ENCODE measurements at places on chromosomes 13 and 19.

DNA sequence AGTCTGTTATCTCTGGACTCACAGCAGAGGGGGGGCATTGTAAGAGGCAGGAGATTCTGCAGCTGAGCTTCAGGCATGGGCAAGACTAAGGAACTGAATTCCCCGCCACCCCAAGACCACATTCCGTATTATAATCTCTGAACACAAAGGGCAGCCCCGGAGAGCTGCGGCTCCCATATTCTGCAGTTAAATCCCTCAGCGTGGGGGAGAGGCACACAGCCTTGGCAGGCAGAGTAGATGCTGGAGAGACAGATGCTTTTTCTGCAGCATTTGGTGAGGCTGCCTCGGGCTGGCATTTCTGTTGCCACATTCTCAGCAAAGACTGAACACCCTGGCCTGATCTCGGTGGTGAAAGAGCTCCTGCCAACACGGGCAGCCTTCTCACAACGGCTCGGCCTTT is 12.9 kb downstream of the CHAF1A start:
- DNase-seq, result no peak

DNA sequence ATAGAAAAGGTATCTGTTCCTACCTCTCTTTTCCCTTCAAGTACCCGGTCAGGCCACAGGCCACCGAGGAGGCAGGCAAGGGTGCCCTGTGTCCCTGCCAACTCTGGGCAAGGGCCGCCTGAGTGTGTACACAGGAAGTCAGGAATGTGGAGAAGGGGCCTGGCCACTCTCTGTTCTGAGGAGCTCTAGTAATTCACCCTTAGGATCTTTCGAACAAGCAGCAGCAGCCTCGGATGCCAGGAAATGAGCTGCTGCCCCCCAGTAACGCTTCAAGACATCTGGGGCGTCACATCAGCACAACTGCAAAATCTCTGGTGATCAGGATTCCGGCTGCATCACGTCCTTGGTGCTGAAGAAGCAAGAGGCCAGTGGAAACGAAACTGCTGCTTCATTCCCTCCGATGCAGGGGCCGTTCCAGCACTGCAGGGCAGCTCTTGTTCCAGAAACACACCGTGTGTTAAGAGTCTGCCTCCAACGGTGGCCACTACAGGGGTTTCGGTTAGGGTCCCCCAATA is 2.0 kb downstream of the RAB20 start:
- no peak for DNase-seq

DNA sequence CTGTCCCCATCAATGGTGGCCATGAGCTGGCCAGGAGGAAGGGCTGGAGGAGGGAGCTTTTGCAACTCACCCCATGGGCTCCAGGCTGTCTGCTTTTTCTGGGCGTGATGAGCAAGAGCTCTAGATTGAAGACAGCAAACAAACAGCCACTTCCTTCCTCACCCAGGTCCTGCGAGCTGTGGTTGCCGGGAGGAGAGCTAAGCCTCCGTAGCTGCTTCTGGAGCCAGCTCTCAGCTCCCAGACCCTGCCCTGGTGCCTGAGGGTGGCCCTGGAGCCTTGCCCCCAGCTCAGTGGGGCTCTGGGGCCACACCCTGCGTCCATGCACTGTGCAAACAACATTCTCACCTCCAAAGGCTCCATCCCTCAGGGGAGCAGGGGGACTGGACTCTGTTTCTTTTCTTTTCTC is 6.2 kb downstream of the MYO1F start:
- DNase-seq, result peak; percentile 47

GRCh38 chr13:75986818-75987217 is 350.7 kb downstream of the LMO7 start:
- no peak for DNase-seq

- no peak for DNase-seq
These were observed 58.6 kb upstream of the SPRY2 start for GRCh38 chr13:80399340-80400163.

- no peak for DNase-seq
These were observed 150.7 kb upstream of the WASF3 start for GRCh38 chr13:26406791-26407190.

- DNase-seq, result peak; percentile 38
These were observed 15.4 kb upstream of the MATK start for GRCh38 chr19:3801412-3802096.

DNA sequence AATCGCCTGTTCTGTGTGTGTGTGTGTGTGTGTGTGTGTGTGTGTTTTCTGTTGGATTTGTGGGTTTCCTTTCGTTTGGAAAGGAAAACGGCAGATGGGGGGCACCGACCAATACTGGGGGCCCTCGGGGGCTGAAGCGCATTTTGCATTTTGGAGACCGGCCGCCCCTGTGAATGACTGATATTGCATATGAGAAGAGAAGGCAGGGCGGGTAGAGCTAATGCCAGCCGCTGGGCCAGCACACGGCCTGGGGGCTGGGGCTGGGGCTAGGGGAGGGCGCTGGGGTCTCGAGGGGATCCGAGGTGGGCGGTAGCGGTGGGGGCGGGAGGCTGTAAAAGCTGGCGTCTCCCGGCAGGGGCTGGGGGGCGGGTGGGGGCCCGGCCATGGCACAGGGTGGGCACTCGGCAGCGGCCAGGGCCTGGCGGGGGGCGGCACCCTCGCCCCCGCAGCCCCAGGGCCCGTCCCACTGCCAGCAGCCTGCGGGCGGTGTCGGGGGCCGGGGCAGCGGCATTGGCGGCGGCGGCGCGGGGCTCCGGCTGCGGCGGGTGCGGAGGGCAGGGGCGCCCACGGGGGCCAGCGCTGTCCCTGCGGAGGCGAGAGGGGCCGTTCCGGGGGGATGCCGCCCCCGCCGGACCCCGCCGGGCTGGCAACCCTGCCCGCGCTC is 11.2 kb downstream of the ANO8 start:
- DNase-seq, result no peak

DNA sequence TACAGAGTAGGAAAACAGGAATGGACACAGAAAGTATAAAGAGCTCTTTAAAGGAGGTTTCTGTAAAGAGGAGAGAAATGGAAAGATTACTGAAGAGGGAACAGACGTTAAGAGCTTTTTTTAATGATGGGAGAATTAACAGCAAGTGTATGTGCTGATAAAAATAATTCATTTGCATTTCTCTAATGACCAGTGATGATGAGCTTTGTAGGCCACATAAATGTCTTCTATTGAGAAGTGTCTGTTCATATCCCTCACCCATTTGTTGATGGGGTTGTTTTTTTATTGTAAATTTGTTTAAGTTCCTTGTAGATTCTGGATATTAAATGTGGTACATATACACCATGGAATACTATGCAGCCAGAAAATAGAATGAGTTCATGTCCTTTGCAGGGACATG is 40.0 kb downstream of the MYO16 start:
- no peak for DNase-seq

DNA sequence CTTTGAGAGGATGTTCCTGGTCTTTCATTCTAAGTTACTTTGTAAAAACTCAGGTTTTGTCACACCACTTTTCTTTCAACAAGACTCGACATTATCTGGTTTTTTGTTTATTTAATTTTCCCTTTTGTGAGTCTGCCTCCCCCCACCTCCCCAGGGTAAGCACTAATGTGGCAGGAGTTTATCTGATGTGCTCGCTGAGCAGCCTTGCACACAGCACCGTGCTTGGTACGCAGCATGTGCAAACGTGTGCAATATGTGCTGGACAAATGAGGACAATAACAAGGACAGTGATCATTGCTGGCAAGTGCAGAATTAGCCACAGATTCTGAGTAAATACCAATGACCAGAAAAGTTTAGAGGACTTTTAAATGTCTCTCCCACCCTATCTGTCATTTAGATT is 391.4 kb downstream of the IRS2 start:
- no peak for DNase-seq

DNA sequence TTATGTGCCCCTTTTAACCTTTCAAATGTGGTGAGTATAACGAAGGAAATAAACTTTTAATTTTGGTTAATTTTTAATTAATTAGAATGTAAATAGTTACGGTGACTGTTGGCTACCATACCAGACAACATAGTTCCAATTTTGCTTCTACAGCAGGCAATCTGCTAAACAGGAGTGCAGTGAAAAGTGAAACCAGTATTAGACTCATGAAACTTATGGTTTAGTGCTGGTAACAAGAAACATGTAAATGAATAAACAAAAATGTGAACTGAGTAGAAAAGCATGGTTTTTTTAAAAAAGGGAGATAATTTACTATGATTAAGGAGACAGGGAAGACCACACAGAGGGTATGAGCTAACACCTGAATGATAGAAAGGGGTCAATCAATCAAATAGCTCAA is 478.4 kb downstream of the PCDH9 start:
- no peak for DNase-seq

All from activated T-cell treated with anti-CD3 and anti-CD28 coated beads for 1 hour (primary cell).